ENCODE measurements at places on chromosomes 5 and 9. TPM values are rescaled to one million over a fixed set of nuclear protein-coding genes. Genes with fewer than 3 reads are reported as not detected.

GRCh38 chr9:86376016-86376415 lies 21.8 kb upstream of the TUT7 start:
- no peak for DNase-seq

- no peak for DNase-seq
Observed at GRCh38 chr5:4082966-4083564, 487.4 kb downstream of the IRX1 start.

Gene SAXO1
- total RNA-seq: 0.24 TPM

- DNase-seq: peak; percentile 77
Observed at GRCh38 chr9:91945277-91946085, 4.5 kb downstream of the ROR2 start.

GRCh38 chr9:35847792-35848572 lies 19.0 kb downstream of the TMEM8B start:
- peak; percentile 8 for DNase-seq

GRCh38 chr9:121917375-121918335 lies 175.5 kb downstream of the TTLL11 start:
- no peak for DNase-seq

DNA sequence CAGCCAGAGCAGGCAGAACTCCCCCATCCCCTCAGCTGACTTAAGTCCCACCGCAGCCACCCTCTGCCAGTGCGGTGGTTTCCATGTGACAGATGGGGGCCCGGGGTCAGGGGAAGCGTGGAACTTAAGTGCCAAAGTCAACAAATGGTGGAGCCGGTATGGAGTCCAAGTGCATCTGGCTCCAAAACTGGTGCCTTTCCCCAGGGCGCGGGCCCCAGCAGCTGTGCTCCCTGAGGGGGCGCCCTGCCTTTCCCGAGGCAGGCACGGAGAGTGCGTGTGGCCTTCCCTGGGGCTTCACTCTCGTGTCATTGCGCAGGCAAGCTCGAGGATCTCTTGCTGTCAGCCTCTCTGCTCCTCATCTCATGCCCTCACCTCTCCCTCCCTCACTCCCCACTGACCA lies 33.8 kb downstream of the SLC46A2 start:
- DNase-seq: no peak

- DNase-seq: peak; percentile 7
Observed at GRCh38 chr5:176770431-176770830, 39.9 kb upstream of the UNC5A start.

DNA sequence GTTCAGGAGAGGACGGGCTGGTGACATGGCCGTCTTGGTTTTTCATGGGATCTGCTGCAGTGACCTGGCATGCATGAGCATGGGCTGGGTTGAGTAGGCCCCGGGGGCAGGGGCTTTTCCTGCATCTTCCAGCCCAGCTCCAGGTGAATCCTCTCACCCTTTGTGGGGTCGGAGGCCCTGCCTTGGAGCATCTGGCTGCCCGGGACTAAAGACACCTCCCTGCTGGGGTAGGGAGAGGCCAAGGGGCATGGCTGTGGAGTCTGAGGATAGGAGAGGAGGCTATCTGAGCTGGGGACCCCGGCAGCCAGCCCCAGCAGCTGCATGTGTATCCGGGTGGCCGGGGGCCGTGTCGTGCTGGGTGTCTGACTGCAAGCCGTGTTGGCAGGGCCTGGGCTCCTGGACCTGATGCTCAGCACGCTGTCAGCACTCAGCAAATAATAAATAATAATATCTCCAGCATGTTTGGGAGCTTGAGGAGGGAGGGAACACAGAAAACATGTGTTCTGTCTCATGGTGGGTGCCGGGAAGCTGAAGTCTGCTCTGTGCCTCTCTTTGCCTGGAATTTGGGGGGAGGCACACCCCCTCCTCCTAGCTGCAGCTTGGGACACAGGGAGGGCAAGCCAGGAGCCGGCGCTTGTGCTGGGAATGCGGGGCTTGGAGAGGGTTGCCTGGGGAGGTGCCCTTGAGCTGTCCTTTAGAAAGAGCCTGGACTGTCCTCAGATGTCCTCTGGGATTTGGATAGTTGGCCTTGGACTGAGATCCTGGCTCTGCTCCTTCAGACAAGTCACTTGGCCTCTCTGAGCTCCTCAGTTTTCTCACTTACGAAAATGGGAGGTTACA lies 28.4 kb upstream of the PITX1 start:
- DNase-seq: no peak

- DNase-seq: peak; percentile 6
Observed at GRCh38 chr5:100505984-100506670, 29.0 kb upstream of the FAM174A start.

- no peak for DNase-seq
Observed at GRCh38 chr5:68711293-68712200, 382.3 kb upstream of the SLC30A5 start.

DNA sequence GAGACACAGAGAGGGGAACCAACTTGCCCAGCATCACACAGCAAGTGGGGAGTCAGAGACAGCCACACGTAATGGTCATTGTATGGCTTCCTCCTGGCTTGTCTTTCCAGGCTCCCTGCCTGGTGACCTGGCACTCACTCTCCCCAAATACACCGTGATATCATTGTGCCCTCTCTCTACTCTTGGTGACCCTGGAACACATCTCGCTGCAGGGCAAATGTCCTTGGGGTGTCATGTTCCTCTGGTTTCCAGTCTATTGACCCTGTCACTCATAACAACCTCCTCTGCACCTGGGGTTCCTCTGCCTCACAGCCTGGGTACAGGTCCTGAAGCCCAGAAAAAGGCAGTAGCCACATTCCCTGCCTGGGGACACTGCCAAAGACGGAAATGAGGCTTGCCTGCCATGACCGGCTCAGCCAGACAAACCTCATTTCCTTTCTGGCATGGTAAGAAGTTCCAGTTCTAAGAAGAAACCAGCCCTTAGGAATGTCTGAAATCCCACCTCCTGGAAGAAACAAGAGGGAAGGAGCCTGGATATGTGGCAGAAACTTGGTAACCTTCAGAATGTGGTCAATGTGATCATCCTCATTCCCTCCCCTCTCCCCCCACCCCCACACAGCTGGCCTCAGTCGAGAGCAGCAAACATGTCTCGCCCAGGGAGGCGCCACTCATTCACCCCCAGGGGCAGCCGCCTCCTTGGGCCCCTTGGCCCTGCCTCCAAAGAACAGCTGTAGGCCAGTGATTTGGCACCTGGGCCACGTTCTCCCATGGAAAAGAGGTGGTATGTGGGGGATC lies 30.6 kb upstream of the SMU1 start:
- DNase-seq: no peak

DNA sequence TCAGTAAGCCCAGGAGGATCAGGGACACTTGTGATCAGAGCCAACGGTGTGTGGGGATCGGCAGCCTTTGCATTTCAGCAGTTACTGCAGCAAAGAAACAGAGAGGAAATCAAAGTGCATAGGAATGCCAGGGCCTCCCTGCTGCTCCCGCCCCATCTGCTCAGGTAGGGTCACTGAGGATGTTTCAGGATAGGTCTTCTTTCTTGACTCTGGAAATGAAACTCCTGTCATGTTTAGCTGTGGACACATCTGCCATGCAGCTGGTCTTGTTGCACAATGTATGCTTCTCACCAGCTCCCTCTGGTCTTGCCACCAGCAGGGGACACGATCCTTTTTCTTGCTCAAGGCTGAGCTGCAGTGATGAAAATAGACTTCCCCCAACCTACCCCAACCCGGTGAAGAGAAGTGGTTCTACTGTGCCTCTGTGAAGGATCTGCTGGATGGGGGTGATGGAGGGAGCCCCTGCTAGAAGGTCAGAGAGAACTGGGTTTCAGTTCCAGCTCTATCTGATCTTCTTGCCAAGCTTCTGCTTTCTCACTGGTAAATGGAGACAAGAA lies 185.2 kb upstream of the KLF4 start:
- no peak for DNase-seq

Measured in mucosa of descending colon (tissue), 3 donors.